Suprapubic skin (tissue), 4 donors: ENCODE measurements at places on chromosomes 4 and X. TPM values are rescaled to one million over a fixed set of nuclear protein-coding genes. Genes with fewer than 3 reads are reported as not detected.

GRCh38 chrX:30373479-30373878 is 64.3 kb upstream of the NR0B1 start:
- H3K4me3 ChIP-seq, result no peak overlapping the region
- no peaks in the 10 kb centered on the region for H3K4me1 ChIP-seq
- no peaks in the 10 kb centered on the region for H3K36me3 ChIP-seq
- H3K27ac ChIP-seq, result no peak overlapping the region
- no peak for DNase-seq

DNA sequence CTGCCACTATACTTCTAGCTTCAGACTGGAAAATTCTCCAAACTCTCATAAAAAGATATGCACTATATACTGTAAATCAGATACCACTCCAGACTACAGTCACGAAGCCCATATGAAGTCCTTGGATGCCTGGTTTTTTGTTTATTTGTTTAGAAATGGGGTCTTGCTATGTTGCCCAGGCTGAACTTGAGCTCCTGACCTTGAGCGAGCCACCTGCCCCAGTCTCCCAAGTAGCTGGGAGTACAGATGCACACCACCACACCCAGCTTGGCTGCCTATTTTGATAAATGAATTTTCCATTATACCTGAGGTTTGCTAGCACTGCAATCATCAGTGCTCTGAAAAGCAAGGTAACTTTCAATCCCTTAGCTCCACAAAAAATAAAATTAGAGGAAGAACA is 53.1 kb downstream of the ELF2 start:
- H3K36me3 ChIP-seq, result peaks cover 17% of the 10 kb centered on the region
- H3K27me3 ChIP-seq, result no peaks in the 10 kb centered on the region
- DNase-seq, result no peak
- no peaks in the 10 kb centered on the region for H3K4me1 ChIP-seq

DNA sequence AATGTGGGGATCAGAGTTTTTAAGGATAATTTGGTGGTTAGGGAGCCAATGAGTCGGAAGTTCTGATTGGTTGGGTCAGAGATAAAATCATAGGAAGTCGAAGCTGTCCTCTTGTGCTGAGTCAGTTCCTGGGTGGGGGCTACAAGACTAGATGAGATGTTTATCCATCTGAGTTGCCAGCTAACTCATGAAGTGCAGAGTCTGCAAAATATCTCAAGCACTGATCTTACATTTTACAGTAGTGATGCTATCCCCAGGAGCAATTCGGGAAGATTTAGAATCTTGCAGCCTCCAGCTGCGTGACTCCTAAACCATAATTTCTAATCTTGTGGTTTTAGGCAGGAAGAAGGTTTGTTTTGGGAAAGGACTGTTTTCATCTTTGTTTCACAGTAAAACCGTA is 565.8 kb upstream of the SPANXN1 start:
- H3K4me3 ChIP-seq, result no peak overlapping the region
- no peak for DNase-seq
- no peaks in the 10 kb centered on the region for H3K4me1 ChIP-seq
- H3K27me3 ChIP-seq, result no peaks in the 10 kb centered on the region

COX7B2 gene
- total RNA-seq, result not detected

GRCh38 chr4:79603681-79604080 is 195.7 kb upstream of the GK2 start:
- no peaks in the 10 kb centered on the region for H3K36me3 ChIP-seq
- H3K27me3 ChIP-seq, result no peaks in the 10 kb centered on the region
- peaks cover 4% of the 10 kb centered on the region for H3K4me1 ChIP-seq
- H3K4me3 ChIP-seq, result no peak overlapping the region
- DNase-seq, result no peak

C4orf51 gene
- total RNA-seq, result not detected

MAMLD1 gene
- 0.68 TPM for total RNA-seq

PPP1R2C gene
- not detected for total RNA-seq

NSDHL gene
- 11.8 TPM for total RNA-seq

DNA sequence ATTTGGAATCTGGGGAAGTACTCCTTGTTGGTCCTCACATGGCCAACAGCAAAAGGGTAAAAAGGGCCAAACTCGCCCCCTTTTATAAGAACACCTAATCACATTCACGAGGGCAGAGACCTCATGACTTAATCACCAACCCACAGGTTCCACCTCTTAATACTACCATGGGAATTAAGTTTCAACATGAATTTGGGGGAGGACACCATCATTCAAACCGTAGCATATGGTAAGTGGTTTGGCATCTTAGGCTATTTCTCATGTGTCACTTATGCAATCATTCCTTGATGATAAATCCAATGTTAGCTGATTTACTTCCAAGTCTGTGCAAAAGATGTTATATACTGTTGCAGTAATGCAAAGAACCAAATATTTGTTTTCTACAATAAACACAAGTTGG is 302.9 kb upstream of the FAM241A start:
- H3K36me3 ChIP-seq, result no peaks in the 10 kb centered on the region
- no peak overlapping the region for H3K4me3 ChIP-seq
- DNase-seq, result no peak
- no peaks in the 10 kb centered on the region for H3K27me3 ChIP-seq
- no peaks in the 10 kb centered on the region for H3K4me1 ChIP-seq
- H3K27ac ChIP-seq, result no peak overlapping the region

NEIL3 gene
- total RNA-seq, result 1.1 TPM
